ENCODE measurements at places on chromosomes 7 and 10.

DNA sequence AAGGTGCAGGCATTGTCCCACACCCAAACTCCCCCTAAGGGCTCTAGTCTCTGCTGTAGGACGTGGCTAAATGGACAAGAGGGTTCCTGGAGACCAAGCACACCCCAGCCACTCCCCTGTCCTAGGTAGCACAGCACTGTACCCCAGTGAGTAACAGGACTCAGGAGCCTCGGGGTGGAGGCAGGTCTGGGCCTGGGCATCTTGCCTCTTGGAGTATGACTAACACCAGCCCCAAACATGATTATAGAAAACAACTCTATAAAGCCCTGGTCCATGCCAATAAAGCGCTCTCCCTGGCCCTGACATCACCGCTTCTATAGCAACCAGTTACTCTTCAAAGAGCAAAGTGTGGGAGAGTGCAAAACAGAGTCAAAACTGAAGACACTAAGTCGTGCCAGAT, 195.0 kb downstream of the CALN1 start:
- DNase-seq, result no peak

DNA sequence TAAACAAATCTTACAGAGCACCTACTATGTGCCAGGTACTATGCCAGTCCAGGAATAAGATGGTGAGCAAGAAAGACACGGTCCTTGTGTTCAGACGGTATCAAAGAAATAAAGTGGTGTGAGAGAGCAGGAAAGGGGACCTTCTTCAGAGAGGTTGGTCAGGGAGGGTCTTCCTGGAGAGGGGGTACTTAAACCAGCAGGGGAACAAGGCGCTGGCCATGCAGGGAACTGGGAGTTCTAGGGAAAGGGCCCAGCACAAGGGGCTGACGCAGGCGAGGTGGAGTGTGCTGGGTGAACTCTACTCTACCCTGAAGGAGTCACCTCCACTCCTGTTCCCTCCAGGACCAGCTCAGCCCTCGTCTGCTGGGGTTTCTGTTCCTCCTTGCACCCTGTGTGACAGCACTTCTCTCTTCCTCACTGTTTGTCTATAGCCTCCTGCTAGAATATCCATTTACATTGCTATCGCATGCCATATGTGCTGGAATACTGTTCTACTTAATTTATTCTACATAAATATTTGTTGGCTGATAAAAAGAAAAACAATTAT, 73.5 kb downstream of the AOAH start:
- DNase-seq, result no peak

DNA sequence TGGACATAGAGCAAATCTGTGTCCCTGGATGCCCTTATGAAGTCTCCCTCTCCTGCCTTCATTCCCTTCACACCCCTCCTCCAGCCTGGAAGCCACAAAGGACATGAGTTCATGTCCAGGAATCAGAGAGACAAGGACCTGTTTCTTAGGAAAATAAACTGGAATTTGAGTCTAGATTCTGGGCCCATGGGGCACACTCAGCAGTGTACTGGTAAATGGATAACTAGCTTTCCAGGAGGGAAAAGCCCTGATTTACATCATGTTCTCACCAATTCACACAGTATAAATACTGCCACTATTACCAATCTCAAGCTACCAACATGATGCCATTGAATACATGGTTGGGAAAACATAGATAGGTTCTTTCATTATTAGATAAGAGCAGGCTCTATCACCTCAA, 9.9 kb downstream of the FAM237B start:
- peak; percentile 6 for DNase-seq

GRCh38 chr7:22727714-22728035, 675 bp downstream of the IL6 start:
- DNase-seq, result no peak

DNA sequence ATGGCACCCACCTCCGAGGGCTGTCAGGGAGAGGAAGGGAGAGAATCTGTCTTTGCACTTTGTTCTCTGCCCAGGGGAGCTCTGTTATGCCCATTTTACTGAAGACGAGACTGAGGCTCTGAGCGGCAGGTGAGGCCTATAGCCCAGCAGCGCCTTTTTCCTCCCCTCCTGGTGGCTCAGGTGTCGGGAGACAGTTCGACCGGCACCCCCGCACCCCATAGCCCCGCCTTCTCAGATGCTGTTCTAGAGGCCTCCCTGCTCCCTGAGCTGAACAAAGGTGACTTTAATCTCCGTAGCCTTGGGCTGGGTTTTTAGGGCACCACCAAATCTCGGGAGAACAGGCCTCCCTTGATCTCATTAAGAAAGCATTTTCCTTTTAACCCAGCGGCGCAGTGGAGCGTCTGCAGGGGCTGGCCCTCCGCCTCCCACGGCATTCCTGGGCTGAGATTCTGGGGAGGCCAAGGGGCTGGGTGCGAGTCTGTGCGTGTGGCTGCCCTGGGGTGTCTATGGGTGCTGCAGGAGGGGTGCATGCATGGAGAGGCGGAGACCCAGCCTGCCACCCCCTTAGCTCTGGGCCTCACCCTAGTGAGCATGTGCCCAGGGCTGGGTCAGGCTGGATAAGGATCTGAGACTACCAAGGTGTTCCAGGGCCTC, 3.3 kb downstream of the LFNG start:
- peak; percentile 54 for DNase-seq

DNA sequence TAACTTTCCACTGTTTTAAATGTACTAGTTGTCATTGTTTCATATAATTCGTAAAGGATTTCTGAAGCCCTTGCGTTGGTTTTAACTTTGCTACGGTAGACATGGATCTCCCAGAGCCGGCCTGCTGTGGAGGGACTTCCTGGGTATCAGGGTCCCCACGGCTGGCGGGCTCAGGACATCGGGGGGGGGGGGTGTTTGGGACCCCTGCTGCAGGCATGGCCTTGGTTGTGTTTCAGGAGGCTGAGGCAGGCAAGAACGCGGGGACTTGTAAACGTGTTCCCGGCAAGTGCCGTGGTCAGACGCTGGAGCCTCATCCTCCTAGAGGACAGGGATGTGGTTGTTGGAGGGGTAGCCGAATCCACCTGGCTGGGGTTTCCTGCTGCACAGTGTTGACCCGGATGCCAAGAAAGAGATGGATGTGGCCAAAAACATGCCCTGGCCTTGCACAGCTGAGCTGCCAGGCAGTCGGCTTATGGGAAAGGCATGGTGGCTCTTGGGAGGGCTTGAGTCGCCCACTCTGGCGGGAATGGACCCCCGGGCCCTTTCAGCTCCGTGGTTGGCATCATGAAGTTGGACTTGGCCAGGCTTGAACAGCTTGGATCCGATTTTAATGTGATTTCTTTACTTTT, 21.4 kb upstream of the CHST12 start:
- DNase-seq, result no peak

DNA sequence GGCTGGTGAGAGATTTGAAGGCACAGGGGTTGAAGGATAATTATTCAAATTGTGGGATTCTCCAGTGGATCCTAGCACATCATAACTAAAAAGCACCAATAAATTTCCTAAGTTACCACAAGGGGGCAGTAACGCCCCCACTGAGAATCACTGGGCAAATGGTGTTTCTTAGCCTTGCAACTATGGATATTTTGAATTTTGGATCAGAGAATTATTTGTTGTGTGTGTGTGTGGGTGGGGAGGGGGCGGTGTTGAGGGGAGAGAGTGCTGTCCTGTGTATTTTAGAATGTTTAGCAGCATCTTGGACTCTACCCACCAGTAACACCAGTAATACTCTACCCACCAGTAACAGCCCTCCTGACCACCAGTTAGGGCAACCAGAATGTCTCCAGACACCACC, 63.3 kb upstream of the PRKG1 start:
- no peak for DNase-seq

GRCh38 chr10:92180399-92180798, 110.5 kb downstream of the CPEB3 start:
- DNase-seq, result no peak

GRCh38 chr7:149772241-149772955, 990 bp downstream of the ZNF467 start:
- no peak for DNase-seq

GRCh38 chr7:78588393-78588792, 789.8 kb downstream of the PHTF2 start:
- no peak for DNase-seq

DNA sequence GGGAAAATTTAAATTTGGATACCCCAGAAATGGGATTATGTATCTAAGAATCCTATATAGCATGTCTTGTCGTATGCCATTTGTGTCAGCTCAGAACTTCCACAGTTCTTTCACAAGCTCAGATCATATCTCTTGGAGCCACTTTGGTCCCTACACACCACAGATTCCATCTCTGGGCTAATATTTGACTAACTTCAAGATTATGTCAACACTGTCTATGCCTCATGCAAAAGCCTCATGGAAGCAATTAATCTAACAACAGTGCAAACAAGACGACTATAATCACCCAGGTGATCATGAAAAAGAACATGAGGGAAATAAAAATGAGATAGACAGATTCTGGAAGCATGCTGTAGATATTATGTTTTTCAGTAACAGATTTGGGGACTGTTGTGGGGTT, 189.1 kb downstream of the LRRTM3 start:
- DNase-seq, result peak; percentile 36

DNA sequence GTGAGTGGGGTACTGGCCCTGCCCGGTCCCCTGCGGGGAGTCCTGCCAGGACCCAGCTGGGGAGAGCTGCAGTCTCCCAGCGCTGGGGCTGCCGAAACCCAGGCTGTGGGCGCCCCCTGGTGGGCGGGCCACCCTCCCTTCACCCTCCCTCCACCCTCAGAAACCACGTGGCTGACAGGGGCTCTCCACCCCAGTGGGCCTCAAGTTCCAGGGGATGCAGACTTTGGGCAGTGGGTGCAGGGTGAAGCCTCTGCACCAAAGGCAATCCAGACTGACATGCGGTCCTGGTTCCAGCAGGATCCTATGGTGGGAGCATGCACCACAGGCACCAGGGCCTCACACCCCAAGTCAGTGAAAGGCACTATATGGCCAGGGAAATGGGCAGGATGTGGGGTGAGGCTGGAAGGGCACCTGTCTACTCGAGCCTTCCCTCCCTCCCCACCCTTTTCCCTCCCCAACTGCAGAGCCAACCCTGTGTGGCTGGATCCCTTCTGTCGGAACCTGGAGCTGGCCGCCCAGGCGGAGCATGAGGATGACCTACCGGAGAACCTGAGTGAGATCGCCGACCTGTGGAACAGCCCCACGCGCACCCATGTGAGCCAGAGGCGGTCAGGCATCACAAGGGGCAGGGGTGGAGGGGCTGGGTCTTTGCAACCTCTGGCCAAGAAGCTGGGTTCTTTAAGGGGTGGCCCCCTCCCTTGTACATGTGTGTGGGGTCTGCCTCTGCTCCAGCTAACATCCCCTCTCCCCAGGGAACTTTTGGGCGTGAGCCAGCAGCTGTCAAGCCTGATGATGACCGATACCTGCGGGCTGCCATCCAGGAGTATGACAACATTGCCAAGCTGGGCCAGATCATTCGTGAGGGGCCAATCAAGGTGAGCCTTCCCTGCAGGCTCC, 38.8 kb downstream of the PSAP start:
- DNase-seq, result peak; percentile 69

- peak; percentile 68 for DNase-seq
Observed at GRCh38 chr7:116502201-116503096, 2.9 kb downstream of the CAV2 start.

DNA sequence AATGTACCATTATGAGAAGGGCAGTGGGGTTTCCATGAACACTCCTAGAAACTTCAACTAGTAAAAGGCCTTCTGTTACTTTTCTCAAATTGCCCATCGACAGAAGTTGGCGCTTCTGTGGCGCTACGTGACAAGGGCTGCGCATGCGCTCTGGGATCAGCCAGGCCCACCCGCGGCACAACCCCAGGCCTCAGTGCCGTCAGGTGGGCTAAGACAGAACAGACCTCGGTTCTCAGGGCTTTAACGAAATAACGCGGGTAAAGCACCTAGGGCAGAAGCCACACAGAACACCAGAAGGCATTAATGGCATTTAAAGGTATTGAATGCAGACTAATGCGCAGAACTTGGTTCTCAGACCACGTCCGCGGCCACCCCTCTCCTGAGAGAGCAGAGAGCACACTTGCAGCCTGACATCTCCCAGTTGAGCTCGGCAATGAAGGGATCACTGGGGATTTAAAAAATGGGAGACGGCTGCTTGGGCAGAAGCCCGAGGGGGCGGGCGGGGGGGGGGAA, 67.6 kb upstream of the CTNNA3 start:
- DNase-seq, result peak; percentile 76

DNA sequence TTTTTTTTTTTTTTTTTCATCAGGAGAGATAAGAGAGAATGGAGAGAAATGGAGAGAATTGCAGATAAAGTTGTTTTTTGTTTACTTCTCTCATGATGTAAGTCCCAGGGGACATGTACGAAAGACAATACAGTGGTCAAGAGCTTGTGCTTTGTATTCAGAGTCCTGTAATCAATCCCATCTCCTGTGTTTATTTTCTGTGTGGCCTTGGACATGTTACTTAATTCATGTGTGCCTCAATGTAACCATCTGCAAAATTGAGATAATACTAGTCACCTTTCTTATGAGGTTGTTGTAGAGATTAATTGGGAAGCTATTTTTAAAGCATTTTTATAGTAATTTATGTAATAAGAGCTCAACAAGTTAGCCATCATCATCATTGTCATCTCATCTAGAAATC, 117.5 kb downstream of the CDK14 start:
- DNase-seq, result no peak

DNA sequence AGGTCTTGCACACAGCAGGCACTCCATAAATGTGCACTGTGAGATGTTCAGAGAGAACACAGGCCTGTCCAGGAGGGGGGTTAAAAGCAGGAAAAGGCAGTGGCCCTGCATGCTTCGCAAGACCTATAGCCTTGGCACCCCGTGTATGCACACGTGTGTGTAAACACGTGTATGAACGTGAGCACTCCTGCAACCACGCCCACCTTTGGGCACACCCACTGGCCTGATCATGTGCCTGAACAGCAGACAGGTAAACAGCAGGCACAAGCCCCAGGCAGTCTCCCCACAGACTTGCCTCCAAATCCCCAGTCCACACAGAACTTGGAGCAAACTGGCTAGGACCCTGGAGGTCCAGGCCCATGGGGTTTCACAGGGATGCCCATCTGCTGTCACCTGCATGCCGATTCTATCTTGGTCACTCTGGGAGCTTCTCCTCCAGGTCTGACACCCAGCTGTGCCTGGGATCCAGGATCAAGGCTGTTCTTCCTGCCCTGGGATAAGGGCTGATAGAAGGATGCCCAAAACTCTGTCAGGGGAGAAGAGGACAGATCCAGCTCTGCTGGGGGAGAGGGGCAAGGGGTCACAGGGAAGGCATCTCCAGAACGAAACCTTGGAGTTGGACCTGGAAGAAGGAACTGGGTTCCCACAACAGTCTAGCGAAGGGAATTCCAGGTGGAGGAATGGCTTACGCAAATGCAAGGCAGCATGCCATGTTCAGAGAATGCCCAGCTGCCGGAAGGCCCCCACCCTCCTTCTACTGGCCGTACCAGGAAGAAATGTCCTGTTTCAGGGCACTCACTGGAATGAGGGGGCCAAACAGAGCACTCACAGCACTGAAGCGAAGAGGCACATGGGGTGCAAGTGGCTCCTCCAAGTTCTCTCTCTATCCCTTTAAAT, 14.3 kb upstream of the ZMIZ1 start:
- DNase-seq, result no peak
